ENCODE measurements at places on chromosomes 11 and 22. TPM values are rescaled to one million over a fixed set of nuclear protein-coding genes. Genes with fewer than 3 reads are reported as not detected.

UBE2L6 gene
- total RNA-seq, result 60.9 TPM

KCNK7 gene
- total RNA-seq, result not detected

FOLH1 gene
- not detected for total RNA-seq

PLAAT2 gene
- not detected for total RNA-seq

TRIM29 gene
- 1.3 TPM for total RNA-seq

PIH1D2 gene
- total RNA-seq, result 2.6 TPM

LRRC56 gene
- 0.64 TPM for total RNA-seq

SAA4 gene
- total RNA-seq, result not detected

RAG2 gene
- total RNA-seq, result not detected

SLN gene
- total RNA-seq, result not detected

CCDC73 gene
- not detected for total RNA-seq

JHY gene
- total RNA-seq, result 4.5 TPM

SUSD2 gene
- total RNA-seq, result 0.64 TPM

ZDHHC24 gene
- total RNA-seq, result 9.5 TPM

FGF4 gene
- not detected for total RNA-seq

GRAMD4 gene
- 18.1 TPM for total RNA-seq

SERPING1 gene
- total RNA-seq, result 10.8 TPM

TSGA10IP gene
- not detected for total RNA-seq

MYO7A gene
- total RNA-seq, result 0.43 TPM

C11orf16 gene
- not detected for total RNA-seq

MS4A14 gene
- not detected for total RNA-seq

TRMT112 gene
- total RNA-seq, result 155 TPM

LRFN4 gene
- total RNA-seq, result 9.9 TPM

TMEM86A gene
- 0.32 TPM for total RNA-seq

PHOX2A gene
- not detected for total RNA-seq

KCNC1 gene
- total RNA-seq, result not detected

OR4C3 gene
- not detected for total RNA-seq

CDHR5 gene
- total RNA-seq, result not detected

FCHSD2 gene
- 12.2 TPM for total RNA-seq

P2RY6 gene
- total RNA-seq, result 0.32 TPM

GAL gene
- not detected for total RNA-seq

C11orf68 gene
- 25.8 TPM for total RNA-seq

MRGPRX4 gene
- total RNA-seq, result not detected

GNAZ gene
- 1.3 TPM for total RNA-seq

C11orf21 gene
- not detected for total RNA-seq

CDC45 gene
- total RNA-seq, result 10.4 TPM

PAK1 gene
- total RNA-seq, result 68.9 TPM

CD3G gene
- total RNA-seq, result not detected

OR8D4 gene
- total RNA-seq, result not detected
